ENCODE measurements at places on chromosomes 3 and 15.

GRCh38 chr3:187957165-187957581, 196.8 kb upstream of the LPP start:
- DNase-seq = no peak

DNA sequence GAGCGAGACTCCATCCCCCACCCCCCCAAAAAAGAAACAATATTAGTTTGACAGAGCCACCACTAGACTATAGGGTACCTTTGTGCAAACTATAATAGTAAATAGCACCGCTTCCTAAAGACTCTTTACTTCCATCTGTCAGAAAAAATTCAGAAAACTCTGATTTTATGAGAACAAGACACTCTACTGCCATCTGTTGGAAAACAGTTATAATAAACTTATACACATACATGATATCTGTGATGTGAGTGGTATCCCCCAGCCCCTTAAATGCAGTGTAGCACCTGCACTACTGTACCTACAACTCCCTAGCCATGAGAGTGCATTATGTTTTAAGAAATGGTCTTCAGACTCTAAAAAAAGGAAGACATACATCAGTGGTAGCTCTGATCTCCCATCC, 47.1 kb upstream of the CTDSPL start:
- no peak for DNase-seq

DNA sequence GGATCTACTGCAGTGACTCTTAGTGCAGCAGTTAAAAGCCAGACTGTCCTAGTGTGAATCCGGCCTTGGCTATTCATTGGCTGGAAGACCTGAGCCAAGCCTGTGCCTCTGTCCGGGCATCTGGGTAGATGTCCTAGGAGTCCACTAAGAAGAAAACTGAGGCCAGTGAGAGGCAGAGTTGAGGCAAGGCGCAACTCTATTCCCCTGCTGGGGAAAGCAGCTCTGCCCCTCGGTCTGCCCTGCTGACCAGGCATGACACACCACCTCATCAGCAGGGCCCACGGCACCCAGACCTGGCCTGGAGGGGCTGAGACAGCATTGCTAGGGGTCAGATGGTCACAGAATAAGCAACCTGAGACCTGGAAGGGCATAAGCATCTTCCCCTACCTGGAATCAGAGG, 46.7 kb upstream of the ABHD2 start:
- DNase-seq = no peak

DNA sequence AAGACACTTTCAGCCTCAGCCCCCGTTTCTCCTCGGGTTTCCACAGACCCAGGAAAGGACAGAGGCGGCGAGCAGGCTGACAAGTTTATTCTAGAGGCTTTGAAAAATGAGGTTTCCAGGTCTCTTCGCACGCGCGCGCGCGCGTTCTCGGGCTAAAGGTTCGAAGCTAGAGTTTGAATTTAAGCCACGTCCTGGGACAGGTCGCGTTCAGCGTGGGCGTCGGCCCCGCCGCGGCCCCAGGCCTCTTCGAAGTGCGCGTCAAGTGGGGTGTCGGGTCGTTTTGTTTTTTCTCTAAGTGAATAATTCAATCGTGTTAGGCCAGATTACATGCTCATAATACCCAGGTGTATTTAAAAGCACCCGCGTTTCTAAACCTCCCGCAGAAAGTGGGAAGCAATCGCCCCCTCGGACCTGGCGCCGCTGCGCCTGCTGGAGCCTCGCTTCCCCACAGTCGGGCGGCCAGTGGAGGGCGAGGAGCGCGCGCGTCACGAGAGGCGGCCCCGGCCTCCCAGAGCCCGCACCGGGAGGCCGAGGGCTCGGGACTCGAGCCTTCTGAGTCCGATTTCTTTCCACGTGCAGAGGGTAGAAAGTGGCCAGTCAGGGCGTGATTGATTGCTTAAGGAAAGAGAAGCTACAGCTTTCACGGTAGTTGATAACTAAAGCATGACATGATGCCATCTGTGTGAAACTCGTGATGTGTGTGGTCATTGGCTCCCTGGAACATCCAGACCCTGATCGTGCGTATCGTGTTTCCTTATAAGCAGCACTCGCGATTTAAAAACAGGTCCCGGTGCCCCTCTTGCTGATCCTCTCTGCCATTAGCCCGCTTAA, 15.8 kb upstream of the SOX2 start:
- peak; percentile 31 for DNase-seq

- no peak for DNase-seq
Measured at GRCh38 chr15:99613887-99614647, 48.3 kb downstream of the MEF2A start.

GRCh38 chr3:104178680-104179079, 1188.0 kb upstream of the ALCAM start:
- no peak for DNase-seq

DNA sequence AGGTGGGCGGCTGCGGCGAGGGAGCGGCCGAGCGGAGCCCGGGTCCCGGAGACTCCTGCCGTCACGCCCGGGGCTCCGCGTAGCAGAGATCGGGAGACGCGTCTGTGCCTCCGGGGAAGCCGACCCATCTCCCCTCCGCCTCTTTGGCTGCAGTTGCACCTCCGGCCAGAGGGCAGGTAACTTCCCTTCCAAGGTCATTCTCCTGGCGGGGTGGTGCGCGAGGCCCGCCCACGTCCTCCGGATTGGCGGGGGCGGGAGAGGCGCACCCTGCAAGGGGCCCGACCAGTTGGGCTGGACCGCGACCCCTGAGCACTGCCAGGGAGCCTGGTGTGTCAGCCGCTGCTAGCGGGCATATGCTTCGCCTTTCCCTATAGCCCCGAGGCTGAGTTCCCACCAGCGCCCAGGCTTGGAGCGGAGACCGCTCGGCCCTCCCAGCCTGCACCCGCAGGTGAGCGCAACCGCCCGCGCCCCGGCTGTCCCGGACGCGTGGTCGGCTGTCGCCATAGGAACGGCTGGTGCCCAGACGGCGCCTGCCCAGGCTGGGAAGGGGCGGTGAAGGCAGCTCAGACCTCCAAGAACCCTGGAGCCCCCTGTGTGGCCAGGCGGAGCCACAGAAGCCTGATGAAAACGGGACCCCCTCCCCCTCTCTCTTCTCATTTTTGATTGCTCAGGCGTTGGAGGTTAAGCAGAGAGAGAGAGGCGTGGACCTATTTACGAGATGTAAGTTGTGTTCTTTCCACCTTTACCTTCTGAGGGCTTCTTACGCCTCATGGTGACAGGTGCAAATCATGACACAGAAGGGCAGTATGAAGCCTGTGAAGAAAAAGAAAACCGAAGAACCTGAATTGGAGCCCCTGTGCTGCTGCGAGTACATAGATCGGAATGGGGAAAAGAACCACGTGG, 453 bp downstream of the ZDHHC23 start:
- peak; percentile 30 for DNase-seq
